ENCODE measurements at places on chromosomes 6 and 20. TPM values are rescaled to one million over a fixed set of nuclear protein-coding genes. Genes with fewer than 3 reads are reported as not detected.

- DNase-seq: no peak
These were observed 252.8 kb upstream of the CHD6 start for GRCh38 chr20:41870869-41871462.

CCN6 gene
- polyA plus RNA-seq: 3.5 TPM

TFAP2D gene
- polyA plus RNA-seq: not detected

PPP1R11 gene
- 60.5 TPM for polyA plus RNA-seq

Measured in renal pelvis (tissue), 12 donors.